ENCODE measurements at places on chromosomes 16 and 17.
A peak's percentile ranks its signal among the peaks of the same experiment; 100 is the strongest.

DNA sequence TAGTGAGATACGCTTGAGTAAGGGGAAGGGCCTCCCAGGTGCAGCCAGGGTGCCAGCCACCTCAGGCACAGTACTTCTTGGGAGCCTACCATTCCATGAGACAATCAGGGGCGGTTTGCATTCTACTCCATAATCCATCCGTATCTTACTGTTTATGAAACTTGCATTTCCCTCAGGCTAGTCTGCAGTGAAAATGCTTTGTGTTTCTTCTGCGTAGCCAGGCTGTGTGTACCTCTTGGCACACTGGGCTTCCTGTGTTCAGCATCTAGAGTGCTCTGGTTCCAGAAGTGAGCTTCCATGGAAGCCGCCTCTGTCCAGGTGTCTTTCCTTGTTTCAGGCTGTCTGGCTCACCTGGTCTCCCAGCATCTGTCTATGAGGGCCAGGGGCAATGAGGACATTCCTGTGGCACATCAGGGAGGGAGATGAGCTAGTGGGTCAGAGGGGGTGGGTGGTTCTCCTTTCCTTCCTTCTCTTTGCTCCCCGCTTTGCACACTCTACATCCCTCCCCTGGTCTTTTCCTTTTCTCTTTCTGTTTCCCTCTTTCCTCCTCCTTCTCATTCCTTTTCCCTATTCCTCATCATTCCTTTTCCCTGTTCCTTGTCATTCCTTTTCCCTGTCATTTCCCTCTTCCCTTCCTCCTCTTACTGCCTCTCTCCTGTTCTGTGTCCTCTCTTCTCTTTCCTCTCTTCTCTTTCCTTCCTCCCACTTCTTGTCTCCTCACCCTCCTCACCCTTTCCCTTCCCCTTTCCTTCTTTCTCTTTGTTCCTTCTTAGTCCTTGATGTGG, 386.5 kb downstream of the CPPED1 start:
- DNase-seq: no peak

GRCh38 chr17:66750781-66751543, 84.0 kb upstream of the CACNG5 start:
- DNase-seq: no peak

DNA sequence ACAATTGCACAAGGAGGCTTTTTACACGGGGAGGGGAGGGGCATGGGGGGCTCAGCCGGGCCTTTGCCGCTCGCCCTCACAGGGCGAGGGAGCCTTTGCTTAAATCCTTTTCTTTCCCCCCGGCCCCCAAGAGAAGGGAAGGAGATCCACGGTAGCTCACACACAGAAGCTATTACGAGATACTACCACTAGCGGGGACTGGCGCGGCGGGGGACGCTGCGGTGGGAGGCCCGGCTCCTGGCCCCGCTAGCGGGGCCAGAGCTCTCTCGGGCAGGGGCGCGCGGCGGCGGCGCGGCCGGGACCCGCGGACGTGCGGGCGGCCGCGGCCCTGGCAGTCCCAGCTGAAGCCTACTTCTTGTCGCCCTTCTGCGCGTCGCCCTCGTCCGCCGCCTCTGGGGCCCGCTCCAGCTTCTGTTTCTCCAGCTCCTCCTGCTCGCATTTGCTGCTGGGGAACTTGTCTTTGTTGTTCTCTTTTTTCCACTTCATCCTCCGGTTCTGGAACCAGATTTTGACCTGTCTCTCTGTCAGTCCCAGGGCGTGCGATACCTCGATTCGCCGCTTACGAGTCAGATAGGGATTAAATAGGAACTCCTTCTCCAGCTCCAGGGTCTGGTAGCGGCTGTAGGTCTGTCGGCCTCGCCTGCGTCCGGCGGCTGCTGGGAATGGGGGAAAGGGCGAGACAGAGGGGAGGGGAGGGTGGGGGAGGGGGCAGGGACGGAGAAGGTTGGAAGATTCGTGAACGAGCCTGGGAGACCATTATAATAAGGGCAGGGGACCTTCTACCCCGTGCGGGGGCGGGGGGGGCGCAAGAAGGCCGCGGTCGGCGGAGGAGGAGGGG, 2.0 kb downstream of the HOXB8 start:
- peak; percentile 78 for DNase-seq

DNA sequence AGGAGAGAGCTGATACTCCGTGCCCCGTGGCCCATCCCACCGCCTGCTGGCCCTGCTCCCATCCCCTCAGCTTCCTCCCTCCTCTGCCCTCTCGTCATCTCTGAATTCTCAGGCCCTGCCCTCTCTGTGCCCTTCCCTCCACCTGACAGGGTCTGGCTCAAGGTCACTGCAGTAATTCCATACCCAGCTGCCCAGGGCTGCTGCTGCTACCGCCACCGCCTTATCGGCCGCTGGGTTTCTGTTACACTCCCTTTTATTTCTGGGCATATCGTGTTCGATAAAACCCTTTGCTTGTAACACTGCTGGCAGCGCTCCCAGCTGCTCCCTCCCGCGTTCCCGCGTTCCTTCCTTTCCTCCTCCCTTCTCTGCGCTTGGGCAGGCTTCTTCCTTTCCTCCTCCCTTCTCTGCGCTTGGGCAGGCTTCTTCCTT, 1.2 kb downstream of the EPN3 start:
- DNase-seq: peak; percentile 79

GRCh38 chr17:80397686-80398085, 17.3 kb upstream of the ENDOV start:
- DNase-seq: no peak

DNA sequence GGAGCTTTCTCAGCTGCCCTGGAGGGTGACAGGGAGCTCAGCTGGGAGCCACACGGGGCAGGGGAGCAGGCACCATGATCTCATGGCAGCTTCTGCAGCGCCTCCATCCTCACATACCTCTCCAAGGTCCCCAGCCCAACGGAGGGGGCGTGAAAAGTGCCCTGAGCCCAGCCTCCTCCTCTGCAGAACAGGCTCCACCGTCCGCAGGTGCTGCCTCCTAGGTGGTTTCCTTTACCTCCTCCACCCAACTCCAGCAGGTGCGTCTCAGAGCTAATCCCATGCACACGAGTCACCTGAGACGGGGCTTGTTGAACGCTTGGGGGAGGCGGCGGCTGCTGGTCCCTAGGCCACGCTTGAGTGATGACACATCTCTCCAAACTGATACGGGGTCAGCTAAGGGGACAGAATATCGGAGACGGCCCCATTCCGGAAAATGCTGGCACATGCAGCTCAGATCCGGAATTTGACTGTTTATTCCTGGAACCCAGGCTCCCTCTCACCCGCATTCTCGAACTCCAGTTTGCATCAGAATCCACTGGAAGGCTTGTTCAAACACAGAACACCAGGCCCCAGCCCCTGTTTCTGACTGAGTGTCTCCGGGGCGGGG, 387 bp upstream of the SLC38A8 start:
- peak; percentile 59 for DNase-seq

GRCh38 chr17:8060274-8060673, 21.4 kb downstream of the ALOX15B start:
- DNase-seq: peak; percentile 86

DNA sequence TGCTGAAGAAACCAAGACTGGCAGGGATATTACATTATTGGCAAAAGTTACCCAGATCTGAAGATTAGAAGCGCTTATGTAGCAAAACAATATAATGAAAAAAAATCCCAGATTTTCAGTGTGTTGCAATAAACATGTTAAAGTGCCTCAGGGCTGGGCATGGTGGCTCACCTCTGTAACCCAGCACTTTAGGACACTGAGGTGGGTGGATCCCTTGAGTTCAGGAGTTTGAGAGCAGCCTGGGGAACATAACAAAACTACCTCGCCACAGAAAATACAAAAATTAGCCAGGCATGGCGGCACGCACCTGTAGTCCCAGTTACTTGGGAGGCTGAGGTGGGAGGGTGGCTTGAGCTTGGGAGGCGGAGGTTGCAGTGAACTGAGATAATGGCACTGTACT, 6.8 kb downstream of the ZNF207 start:
- no peak for DNase-seq

DNA sequence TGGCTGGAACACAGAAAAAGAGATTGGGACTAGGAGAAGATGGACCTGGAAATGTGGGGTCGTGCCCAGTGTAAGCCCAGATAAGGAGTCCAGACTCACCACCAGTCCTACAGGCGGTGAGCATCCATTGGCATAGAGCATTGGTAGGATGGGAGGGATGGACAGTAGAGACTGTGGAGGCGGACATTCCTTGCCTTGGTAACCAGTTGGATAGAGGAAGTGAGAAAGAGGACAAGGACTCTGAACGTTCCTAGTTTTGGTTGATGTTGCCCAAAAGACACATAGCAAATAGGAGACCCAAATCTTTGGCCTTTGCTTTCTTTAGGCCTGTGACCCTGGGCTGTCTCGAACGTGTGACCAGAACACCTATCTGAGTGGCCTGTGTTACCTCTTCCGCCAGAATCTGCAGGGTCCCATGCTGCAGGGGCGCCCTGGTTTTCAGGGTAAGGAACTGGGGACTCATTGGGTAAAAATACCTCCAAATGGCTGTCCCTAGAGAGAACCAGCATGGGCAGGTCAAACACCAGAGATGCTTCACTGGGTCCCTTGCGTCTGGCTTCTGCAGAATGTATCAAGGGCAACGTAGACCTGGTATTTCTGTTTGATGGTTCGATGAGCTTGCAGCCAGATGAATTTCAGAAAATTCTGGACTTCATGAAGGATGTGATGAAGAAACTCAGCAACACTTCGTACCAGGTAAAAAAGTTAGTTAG, 6.4 kb downstream of the ITGAL start:
- no peak for DNase-seq

GRCh38 chr16:72247821-72248253, 75.9 kb upstream of the PMFBP1 start:
- DNase-seq: no peak

DNA sequence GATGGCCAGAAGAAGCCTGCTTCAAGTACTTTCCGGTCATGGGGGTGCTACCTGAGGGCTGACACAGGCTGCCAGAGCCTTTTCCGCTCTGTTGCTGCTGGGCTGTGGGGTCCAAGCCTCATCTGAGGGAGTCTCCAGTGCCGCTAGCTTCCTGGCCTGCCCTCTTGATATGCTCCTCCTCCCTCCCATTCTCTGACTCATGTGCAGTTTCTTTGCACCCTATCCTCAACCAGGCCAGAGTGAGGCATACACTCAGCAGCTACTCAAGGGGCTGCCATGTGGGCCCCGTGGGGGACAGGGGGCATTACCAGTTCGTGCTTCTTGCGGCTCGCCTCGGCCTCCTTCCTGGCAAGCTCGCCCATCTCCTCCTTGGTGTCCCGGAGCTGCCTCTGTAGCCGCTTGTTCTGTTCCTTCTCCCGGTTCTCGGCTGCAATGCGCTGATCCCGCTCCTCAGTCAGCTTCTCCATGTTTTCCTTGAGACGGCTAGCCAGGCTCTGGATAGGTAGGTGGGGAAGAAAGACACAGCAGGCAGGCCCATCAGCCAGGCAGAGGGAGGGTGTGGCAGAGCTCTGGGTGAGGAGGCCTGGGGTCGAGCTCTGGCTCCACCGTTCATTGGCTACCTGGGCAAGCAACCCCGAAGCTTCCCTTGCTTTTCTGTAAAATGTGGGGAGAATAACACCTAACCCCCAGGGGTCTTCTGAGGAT, 43.8 kb downstream of the PIPOX start:
- no peak for DNase-seq

DNA sequence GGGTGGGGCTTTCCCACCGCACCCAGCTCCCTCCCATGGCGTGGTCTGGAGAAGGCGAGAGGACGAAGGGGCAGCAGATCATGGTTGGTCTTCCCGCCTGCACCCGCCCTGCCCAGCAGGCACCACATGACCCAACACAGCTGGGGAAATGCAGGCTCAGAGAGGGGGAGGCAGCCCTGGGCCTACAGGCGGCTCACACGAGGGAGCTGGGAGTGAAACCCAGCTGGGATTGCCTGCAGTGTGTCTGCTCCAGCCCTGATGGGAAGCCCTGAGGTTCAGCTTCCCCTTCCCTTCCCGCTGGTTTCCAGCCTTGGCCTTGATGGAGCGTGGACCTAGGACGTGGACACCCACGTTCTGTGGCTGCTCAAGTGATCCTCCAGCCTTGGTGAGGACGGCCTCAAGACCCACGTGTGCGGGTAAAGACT, 20.0 kb upstream of the PABPN1L start:
- DNase-seq: no peak

GRCh38 chr17:57408071-57408811, 151.9 kb downstream of the MSI2 start:
- peak; percentile 85 for DNase-seq

DNA sequence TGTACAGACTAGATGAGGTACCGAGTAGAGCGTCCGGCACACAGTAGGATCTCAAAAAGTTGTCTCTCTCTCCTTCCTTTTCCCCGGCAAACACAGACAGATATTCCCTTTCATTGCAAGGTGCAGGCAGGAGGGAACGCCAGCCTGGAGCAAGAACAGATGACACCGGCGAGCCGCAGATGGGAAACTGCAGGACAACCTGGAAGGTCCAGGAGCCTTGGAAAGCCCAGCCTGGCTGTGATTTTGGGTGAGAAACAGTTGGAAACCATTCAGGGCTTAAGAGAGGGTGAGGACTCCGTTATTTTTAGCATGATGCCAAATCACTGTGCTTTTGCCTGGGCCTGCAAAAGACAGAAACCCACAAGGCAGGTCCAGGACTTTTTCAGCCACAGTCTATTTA, 7.3 kb downstream of the CDH11 start:
- no peak for DNase-seq

GRCh38 chr16:80804056-80804525, 307 bp downstream of the CDYL2 start:
- peak; percentile 81 for DNase-seq

GRCh38 chr16:3498988-3499387, 1.8 kb upstream of the CLUAP1 start:
- DNase-seq: peak; percentile 35

DNA sequence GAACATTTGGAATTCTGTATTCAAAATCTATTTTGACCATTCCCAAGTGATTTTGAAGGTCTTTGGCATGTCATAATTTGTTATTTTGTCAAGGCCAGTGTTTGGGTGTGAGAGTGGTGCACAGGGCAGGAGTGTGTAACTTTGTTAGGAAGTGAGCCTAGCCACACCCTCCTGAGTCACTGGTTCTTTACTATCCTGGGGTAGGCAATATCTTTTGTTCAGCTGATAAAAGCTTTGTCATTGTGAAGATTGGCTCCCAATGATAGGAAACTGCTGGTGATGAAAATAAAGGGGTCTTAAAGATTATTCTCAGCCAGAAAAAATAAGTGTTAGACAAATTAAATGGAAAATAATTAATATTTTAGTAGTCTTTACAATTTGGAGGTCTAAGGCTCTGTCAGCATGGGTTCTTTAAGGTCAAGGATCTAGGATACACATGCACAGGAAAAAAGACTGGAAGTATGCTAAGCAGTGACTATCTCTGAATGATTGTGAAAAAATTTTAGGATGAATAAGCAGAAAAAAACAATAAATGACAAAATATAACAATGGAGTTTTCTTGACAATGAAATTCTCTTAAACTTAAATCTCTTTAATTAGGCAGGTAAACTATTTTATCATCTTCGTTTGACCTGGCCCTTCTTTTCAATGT, 5.1 kb downstream of the UBN1 start:
- DNase-seq: no peak

All from kidney (tissue), 22 donors.